ENCODE measurements at places on chromosomes 16 and 17. TPM values are rescaled to one million over a fixed set of nuclear protein-coding genes. Genes with fewer than 3 reads are reported as not detected.

The NKD1 gene
- polyA plus RNA-seq: 0.53 TPM

The USP6 gene
- 0.18 TPM for polyA plus RNA-seq

The ACSM2A gene
- polyA plus RNA-seq: 177 TPM

The IRX3 gene
- polyA plus RNA-seq: not detected

The CNP gene
- 30.7 TPM for polyA plus RNA-seq

The HLF gene
- polyA plus RNA-seq: 23.5 TPM

The RAD51D gene
- polyA plus RNA-seq: 3.4 TPM

The SDR42E2 gene
- not detected for polyA plus RNA-seq

The MT4 gene
- polyA plus RNA-seq: not detected

The RASL10B gene
- 1.7 TPM for polyA plus RNA-seq

- DNase-seq: no peak
These were observed 5.8 kb upstream of the WFDC1 start for GRCh38 chr16:84288902-84289301.

- DNase-seq: no peak
These were observed 1.6 kb upstream of the EFTUD2 start for GRCh38 chr17:44900894-44901293.

DNA sequence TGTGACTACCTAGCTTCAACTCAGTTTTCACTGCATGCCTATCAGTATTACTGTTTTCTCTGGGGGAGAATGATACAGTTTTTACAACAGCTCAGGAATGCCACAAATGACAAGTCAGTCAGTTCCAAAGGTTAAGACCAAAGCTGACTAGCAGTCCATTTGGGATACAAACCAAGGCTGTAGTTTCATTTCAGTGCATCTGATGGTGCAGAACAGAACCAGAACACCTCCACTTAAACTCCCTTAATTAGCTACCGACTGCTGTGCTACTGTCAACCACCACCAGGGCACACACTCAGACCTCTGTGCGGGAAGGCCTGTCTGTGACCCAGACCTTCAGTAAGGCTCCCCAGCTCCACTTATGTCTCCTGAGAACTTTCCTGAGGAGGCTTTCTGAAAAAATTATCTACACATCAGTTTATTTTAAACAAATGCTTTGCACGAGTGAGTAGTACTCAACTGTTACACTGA, 20.4 kb downstream of the NFE2L1 start:
- no peak for DNase-seq

GRCh38 chr16:87074641-87075318, 242.4 kb downstream of the C16orf95 start:
- DNase-seq: no peak

DNA sequence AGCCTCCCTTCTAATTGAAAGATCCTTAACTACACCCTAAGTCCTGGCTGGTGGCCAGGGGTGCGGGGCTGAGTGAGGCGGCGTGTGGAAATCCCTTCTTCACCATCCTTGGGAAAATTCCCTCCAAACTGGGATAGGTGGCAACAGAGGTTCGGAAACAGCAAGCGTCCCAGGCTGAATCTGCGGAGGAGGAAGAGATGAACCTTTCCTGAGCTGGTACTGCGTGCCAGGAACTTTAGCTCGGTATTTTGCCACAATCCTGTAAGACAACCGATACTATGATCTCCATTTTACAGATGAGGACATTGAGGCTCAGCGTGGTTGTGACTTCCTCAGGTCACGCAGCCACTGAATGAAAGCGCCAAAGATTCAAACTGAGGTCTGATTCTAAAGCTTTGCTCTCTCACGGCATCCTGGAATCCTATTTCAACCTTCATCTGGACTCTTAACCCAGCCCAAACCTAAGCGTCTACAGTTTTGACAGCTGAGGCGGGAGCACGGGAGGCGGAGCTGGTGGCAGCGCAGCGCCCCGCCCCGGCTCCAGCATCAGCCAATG, 583 bp upstream of the CYLD start:
- no peak for DNase-seq

GRCh38 chr16:30766933-30767284, 4.8 kb downstream of the RNF40 start:
- DNase-seq: no peak

- no peak for DNase-seq
These were observed 9.8 kb downstream of the ADAM11 start for GRCh38 chr17:44768505-44769142.

DNA sequence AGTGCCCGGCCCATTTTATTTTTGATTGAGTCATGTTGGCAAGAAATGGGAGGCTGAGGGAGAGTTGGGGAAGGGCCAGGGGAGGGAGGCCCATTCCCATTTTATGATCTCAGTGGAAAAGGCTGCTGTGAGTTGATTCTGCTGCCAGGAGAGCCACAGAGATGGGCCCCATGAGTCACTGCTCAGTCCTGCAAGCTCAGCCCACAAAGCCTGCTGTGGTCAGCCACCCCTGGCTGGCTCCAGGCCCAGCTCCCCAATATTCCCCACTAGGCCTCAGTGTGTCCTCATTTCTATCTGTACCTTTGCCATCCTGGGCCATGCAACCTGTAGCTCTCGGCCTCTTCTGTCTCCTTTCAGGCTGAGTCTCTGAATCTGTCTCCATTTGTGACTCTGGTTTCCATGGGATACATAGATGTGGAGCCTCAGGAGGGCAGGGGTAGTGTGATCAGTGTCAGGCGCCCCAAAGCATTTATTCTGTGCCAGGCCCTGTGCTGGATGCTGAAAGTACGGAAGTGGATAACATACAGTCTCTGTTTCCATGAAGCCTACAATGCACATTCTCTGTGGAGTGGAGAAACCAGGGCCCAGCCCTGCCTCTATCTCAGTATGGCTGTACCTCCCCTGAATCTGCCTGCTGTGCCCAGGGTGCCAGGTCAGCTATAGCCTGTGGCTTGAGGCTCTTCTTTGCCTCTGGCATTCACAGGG, 1.9 kb upstream of the PLEKHG4 start:
- no peak for DNase-seq

- DNase-seq: no peak
These were observed 2.4 kb downstream of the DOC2B start for GRCh38 chr17:179066-179432.

GRCh38 chr17:42743595-42744282, 1.1 kb downstream of the EZH1 start:
- no peak for DNase-seq

- DNase-seq: no peak
These were observed 305.7 kb upstream of the XYLT1 start for GRCh38 chr16:17776465-17776864.

GRCh38 chr17:59427425-59427921, 96.0 kb downstream of the YPEL2 start:
- no peak for DNase-seq

GRCh38 chr16:74070237-74070636, 226.4 kb upstream of the PSMD7 start:
- DNase-seq: no peak

- no peak for DNase-seq
These were observed 37.0 kb upstream of the ARHGAP17 start for GRCh38 chr16:25052151-25052511.

DNA sequence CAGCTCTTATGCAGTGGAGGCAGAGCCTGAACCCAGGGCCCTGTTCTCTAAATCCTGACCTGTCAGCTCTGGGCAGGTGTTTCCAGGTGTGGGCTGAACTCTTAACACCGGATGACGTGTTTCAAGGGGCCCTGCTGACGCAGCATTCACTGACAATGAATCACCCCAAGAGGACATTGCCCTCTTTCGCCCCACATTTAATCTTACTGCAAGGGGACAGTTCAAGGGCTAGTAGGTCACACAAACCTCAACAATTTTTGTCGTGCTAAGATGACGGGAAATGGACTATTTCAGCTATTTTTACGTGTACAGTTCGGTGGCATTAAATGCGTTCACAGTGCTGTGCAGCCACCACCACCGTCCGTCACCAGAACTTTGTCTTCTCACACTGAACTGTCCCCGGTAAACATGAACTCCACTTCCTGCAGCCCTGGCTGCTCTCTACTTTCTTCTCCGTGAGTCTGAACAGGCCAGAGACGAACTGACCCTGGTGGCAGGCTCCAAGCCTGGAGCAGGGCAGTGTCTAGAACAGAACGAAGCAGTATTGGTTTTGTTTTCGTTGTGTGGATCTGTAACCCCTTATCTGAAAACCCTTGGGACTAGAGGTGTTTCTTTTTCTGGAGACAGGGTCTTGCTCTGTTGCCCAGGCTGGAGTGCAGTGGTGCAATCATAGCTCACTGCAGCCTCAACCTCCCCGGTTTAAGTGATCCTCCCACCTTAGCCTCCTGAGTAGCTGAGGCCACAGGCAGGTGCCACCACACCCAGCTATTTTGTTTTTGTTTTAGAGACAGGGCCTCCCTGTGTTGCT, 88.4 kb upstream of the CIBAR2 start:
- no peak for DNase-seq

- peak; percentile 87 for DNase-seq
These were observed 65.4 kb downstream of the MRC2 start for GRCh38 chr17:62692721-62693431.

DNA sequence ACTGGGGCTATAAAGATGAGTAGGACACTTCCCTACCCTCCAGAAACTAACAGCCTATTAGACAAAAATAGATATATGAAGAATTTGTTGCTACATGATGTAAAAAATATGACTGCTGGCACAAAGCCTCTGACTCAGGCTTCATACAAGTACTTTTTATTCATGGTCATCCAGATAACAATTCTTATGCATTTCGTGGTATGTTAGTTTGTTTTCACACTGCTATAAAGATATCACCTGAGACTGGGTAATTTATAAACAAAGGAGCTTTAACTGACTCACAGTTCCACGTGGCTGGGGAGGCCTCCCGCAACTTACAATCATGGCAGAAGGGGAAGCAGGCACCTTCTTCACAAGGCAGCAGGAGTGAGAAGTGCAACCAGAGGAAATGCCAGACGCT, 112.5 kb upstream of the HLF start:
- no peak for DNase-seq
